Fibroblast of skin of left quadriceps (primary cell): ENCODE measurements at places on chromosomes 6 and 20.

DNA sequence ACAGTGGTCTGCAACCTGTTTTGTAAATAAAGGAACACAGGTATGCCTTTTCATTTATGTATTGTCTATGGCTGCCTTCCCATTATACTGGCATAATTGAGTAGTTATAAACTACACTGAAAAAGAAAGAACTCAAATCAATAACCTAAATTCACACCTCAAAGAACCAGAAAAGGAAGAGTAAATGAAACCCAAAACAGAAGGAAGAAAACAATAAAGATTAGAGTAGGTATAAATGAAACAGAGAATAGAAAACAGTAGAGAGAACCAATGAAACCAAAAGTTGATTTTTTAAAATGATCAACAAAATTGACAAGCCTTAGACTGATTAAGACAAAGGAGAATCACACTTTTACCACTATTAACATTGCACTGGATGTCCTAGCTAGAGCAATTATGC lies 34.7 kb downstream of the FAM184A start:
- no peak for DNase-seq

GRCh38 chr6:114032721-114033120 lies 61.8 kb upstream of the HDAC2 start:
- DNase-seq: no peak

DNA sequence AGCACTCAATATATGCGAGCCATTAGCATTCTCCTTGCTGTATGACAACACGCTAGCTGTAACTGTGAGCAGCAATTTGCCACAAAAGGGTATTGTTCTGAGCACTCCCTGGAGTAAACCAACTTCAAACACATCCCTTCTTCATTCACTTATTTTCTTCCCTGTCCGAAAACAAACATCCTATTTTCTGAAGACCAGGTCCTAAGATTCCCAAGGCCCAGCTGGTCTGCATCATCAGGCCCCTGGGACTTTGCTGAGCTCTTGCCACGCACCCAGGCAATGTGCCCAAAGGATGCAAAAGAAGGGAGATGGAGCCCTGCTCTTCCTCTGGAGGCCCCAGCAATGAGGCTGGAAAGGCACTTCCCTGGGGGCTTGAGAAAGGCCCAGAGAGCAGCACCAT lies 118.1 kb downstream of the PREX1 start:
- DNase-seq: no peak

- DNase-seq: peak; percentile 19
Observed at GRCh38 chr6:11366934-11367637, 134.6 kb upstream of the NEDD9 start.

GRCh38 chr6:51711876-51712275 lies 375.5 kb downstream of the PKHD1 start:
- no peak for DNase-seq

- DNase-seq: no peak
Observed at GRCh38 chr6:119339941-119340456, 9.6 kb downstream of the MAN1A1 start.

GRCh38 chr6:163667372-163668060 lies 253.0 kb downstream of the QKI start:
- DNase-seq: peak; percentile 73

- DNase-seq: no peak
Observed at GRCh38 chr6:157173776-157174175, 149.5 kb downstream of the TMEM242 start.
